ENCODE measurements at places on chromosomes 6 and 20.

DNA sequence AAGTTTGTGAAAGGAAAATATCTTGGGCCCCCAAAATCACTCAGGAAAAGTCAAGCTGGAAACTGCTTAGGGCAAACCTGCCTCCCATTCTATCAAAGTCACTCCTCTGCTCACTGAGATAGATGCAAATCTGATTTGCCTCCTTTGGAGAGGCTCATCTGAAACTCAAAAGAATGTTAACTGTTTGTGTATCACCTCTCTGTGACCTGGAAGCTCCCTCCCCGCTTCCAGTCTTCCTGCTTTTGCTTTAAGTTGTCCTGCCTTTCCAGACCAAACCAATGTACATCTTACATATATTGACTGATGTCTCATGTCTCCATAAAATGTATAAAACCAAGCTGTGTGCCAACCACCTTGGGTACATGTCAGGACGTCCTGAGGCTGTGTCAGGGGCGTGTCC lies 331.4 kb upstream of the QKI start:
- DNase-seq, result no peak

GRCh38 chr6:101231606-101232235 lies 161.8 kb upstream of the GRIK2 start:
- no peak for DNase-seq

- DNase-seq, result no peak
Observed at GRCh38 chr6:142725024-142725770, 219.8 kb downstream of the HIVEP2 start.

GRCh38 chr6:14635934-14636591 lies 518.5 kb downstream of the CD83 start:
- DNase-seq, result no peak

GRCh38 chr20:1269235-1269634 lies 3.1 kb downstream of the SNPH start:
- no peak for DNase-seq

GRCh38 chr6:100121854-100122609 lies 128.0 kb upstream of the MCHR2 start:
- no peak for DNase-seq

- no peak for DNase-seq
Observed at GRCh38 chr6:144990784-144991183, 705.6 kb downstream of the UTRN start.

DNA sequence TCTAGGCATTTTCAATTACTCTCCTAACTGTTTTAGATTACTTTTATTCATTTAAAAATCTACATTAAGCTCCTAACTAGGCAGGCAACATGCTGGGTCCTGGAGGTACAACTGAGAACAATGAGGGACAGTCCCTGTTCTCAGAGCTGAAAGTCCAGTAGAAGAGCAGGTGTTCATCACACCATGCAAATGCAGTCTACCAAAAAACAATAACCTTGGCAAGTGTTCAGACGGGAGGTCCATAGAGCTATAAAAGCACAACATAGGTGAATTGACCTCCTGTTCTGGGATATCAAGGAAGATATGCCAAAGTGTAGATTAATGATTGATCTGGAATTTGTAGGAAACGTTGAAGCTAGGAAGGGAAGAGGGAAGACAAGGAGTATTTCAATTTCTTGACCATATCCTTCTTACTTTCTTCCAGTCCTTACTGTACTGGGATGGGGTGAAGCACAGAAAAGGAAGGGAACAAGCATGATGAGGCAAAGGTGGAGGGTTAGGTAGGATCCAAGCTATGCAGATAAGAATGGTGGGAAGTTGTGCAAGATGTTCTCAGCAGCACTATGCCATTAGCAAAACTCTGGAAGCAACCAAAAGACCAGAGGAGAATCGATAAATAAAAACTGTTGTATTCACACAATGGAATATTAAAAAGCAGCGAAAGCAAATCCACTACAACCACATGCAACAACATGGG lies 485.7 kb upstream of the JARID2 start:
- no peak for DNase-seq

- DNase-seq, result no peak
Observed at GRCh38 chr6:157953580-157954091, 28.0 kb upstream of the SYNJ2 start.

- no peak for DNase-seq
Observed at GRCh38 chr20:19431906-19432305, 219.5 kb downstream of the SLC24A3 start.

DNA sequence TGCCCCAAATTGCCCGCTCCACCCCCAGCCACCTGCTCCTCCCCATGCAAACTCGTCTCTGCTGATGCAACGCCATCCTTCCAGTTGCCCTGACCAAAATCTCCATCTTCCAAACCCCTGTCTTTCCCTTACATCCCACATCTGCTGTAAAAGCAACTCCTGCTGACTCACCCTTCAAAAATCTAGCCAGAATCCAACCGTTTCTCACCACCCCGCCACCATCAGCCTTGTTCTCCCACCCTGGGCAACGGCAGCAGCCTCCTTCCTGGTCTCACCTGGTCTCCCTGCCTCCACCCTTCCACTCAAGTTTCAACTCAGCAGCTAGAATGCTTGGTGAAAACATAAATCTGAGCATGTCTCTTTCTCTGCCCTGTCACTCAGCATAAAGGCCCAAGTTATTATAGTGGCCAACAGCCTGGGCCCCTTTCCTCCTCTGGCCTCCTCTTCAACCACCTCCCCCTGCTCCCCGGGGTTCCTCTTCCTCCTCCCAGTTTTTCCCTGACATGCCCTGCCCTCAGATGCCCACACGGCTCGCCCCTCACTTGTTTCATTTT lies 7.2 kb upstream of the SYNJ2 start:
- no peak for DNase-seq

DNA sequence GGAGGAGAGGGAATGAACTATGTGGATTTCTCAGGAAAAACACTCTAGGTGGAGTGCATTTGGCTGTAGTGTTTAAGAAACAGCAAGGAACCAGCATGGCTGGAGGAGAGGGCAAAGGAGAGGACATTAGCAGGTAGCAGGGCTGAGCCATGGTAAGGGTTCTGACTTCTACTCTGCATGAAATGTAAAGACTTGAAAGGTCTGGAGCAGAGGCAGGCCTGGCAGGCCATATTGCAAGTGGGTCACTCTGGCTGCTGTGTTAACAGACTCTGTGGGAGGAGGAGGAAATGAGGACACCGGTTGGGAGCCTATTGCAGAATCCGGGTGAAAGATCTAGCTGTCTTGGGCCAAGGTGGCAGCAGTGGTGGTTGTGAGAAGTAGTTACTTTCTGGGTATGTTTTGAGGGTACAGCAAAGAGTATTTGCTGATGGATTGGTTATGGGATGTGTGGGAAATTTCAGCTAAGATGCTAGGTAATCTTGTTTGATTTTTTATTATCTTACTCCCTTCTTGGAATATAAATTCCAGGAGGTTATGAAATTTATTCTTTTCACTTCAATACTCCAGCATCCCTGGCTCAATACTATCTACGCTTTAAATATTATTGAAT lies 115.9 kb upstream of the BCLAF1 start:
- DNase-seq, result no peak

GRCh38 chr6:114194362-114195026 lies 148.3 kb downstream of the HS3ST5 start:
- no peak for DNase-seq

GRCh38 chr6:134343066-134343465 lies 25.2 kb upstream of the SGK1 start:
- DNase-seq, result no peak

DNA sequence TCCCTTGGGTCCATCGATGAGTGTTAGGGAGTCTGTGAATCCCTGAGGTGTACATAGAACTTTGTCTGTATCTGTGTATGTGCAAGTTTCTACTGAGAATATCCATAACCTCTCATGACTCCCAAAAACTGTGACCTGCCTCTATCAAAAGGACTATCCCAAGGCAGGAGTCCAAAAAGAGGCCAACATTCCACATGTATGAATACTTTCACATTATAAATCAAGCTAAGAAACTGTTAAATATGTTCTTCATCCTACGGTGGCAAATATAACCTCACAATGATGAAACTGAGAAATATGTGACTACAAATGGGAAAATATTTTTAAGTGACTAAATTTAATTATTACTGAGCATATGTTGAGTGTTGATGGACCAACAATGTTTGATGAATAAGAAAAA lies 16.1 kb upstream of the STX11 start:
- DNase-seq, result no peak

DNA sequence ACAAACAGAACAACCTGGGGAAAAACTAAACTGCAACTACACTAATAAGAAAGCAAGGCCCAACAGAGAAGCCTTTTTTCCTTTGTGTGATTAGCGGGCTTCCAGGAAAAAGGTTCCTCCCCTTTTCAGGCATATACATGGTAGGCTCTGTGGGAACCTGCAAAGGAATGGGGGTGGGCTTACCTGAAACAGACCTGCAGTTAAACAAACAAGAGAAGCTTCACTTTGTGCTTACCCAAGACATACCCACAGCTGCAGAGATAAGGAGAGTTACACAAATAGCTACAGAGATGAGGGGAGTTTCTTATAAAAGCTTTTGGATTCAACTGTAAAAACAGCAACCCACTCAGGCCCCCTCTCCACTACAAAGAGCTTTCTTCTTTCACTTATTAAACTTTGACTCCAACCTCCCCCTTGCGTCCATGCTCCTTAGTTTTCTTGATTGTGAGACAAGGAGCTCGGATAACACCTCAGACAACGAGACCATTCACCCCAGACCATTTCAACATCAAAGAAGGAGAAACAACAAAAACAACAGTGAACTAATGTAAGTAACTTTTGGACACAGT lies 30.9 kb downstream of the RNF146 start:
- no peak for DNase-seq

- no peak for DNase-seq
Observed at GRCh38 chr6:66489269-66489987, 782.4 kb upstream of the EYS start.

DNA sequence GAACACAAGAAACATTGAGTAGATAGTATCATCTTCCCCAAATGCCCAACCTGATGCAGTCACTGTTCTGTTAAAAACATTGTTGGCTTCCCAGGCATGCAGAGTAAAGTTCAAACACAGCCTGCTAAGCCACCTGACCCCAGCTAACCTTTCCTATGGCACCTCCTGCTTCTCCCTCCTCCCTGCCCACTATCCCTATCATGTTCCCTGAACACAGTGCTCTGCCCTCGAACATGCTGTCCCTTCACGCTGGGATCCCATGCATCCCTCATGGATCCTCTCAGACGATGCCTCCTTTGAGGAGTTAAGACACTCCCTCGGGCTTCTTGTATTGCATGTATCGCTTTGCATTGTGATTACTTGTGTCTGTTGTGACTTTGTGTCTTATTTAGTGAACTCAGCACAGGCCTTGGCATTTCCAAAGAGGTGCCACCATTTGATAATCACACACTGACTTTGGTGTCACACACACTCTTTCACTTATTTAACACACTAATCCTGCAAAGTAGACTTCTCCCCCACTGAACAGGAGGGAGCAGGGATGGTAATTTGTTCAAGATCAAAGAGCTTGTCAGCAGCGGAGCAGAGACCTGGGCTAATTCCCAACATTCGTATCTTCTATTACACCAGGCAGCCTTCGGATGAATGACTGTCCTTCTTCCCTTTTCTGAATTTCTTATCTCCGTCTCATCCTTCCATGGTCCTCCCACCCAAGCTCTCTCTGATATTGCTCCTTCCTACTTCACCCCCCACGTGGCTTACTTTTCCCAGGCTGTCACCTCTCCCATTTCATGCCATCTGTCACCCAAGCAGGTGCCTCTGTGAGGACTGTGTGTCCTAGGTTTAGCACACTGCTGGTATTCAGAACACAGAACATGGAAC lies 28.3 kb upstream of the SMIM29 start:
- DNase-seq, result no peak

GRCh38 chr20:37366743-37367142 lies 20.8 kb downstream of the SRC start:
- DNase-seq, result no peak

- no peak for DNase-seq
Observed at GRCh38 chr20:3631534-3631933, 31.7 kb downstream of the GFRA4 start.

DNA sequence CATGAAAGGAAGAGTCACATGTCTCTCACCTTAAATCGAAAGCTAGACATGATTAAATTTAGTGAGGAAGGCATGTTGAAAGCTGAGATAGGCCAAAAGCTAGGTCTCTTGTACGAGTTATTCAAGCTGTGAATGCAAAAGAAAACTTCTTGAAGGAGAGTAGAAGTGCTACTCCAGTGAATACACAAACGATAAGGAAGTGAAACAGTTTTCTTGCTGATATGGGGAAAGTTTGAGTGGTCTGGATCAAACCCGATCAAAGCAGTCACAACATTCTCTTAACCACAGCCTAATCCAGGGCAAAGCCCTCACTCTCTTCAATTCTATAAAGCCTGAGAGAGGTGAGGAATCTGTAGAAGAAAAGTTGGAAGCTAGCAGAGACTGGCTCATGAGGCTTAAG lies 1.9 kb upstream of the TPD52L1 start:
- no peak for DNase-seq

- no peak for DNase-seq
Observed at GRCh38 chr20:20259533-20259932, 108.4 kb upstream of the INSM1 start.

DNA sequence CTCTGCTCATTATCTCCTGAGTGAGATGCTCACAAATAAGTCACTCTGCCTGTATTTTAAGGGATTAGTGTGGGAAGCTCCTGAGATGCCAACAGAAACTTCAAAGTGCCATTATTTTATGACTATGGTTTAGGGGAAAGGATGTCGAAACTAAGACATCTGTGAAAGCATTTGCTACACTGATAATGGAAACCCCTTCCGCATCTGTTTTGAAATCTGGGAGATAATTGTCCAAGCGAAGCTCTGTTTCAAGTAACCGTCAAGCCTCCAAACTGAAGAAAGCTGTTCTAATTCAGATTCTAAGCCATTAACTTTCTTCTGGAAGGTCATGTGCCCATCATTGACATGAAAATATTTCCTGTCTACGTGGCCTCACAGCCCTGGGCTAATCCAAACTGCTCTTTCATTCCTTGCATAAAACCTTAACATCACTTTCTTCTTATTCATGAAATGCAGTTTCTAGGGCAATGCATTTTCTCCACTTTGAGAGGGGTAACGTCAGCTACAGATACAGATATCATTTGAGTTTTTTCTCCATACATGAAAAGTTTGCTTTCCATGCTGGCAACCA lies 932.0 kb downstream of the C6orf118 start:
- no peak for DNase-seq

DNA sequence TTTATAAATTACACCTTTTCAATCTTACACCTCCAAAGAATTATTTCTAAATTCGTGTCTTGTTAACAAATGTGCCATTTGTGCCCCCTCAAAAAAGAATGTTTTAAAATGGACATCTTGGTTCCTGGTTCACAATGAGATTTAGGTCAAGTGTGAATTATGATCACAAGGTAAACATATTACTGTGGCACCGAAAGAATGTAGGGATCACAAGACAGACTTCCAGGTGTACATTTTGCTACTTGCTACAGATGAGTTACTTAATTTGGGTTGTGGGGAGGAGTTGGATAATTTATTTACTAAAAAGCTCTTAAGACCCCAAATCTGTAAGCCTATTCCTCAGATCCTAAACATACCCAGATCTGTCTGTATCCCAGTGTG lies 25.0 kb upstream of the ADTRP start:
- no peak for DNase-seq

DNA sequence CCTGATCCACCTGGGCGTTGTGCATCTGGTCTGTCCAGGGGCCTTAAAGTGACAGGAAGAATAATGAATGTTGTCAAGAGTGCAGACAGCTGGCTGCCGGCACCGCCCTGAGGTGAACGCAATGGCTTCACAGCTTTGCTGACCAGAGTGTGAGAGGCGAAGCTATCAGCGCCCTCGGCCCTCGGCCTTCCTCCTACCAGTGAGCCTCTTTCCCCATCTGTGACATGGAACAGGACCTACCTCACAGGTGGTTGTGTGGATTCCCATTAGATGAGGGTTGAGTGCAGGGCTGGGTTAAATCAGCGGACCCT lies 54.8 kb downstream of the CTCFL start:
- no peak for DNase-seq

Measured in Ammon's horn (tissue), 1 donor.